ENCODE measurements at places on chromosomes 12 and 14.
A peak's percentile ranks its signal among the peaks of the same experiment; 100 is the strongest.

GRCh38 chr12:65937161-65937641 lies 112.9 kb downstream of the HMGA2 start:
- no peak for DNase-seq

GRCh38 chr14:60064491-60065072 lies 27.1 kb upstream of the PCNX4 start:
- peak; percentile 22 for DNase-seq

- no peak for DNase-seq
Measured at GRCh38 chr14:68919129-68919927, 59.8 kb downstream of the ACTN1 start.

- DNase-seq: no peak
Measured at GRCh38 chr12:69844836-69845235, 19.8 kb downstream of the MYRFL start.

DNA sequence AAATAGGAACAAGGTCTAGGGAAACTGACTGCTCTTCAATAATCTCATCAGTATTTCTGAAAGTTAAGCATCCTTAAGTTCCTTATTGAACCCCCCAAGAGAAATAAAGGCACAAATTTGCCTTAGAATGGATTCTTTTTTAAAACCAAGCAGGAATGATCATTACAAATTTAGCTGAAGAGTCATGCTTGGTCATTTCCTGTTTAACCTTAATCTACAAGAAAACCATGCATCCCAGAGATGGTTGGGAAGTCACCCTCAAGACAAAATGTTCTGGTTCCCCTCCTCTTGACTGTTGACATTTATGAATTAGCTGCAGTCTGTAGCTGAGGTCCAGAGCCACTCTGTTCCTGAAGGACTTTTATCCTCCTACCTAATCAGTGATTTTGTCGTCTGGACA lies 291.8 kb upstream of the G2E3 start:
- DNase-seq: no peak

- peak; percentile 57 for DNase-seq
Measured at GRCh38 chr12:50055831-50056638, 1.4 kb upstream of the ASIC1 start.

DNA sequence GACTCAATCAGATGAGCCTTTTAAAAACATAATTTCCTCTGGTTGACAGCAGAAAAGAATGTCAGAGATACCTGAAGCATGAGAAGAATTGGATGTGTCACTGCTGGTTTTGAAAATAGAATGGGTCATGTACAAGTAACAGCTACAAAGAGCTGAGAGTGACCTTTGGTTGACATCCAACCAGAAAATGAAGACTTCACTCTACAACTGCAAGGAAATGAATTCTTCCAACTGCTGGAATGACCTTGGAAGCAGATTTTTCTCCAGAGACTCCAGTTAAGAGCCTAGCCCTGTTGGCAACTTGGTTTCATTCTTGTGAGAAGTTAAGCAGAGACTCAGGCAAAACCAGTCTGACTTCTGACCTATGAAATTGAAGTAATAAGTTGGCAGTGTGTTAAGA lies 505.9 kb downstream of the SLC16A7 start:
- DNase-seq: no peak

DNA sequence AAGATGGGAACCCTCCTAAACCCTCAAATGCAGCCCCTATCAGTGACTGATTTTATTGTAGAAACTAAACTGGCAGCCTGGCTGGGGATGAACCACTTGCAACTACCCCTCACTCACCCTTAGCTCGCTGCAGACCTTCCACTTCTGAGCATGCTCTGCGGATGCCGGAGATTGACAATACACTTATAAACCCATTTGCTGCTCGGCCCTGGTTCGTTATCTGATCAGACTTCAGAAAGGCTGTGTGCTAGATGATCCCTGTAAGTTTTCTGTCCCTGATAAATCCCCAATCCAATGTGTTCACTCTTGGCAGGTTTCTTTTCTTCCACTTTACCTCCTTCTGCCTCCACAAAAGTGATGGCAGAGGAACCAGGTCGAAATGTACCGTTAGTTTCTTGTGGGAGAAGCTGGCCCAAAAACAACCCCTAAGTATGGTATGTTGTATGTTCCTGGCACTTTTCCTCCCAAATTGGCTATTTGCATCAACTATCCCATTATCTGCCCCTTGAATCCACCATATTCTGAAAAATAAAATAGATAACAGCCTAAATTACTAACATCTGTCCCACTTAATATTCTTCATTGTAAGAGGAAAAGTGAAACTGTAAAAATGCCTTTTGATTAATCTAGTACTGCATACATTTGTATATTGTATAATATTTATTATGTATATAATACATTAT lies 18.8 kb downstream of the RPH3A start:
- DNase-seq: no peak

GRCh38 chr14:60170948-60171347 lies 5.8 kb upstream of the DHRS7 start:
- DNase-seq: no peak

DNA sequence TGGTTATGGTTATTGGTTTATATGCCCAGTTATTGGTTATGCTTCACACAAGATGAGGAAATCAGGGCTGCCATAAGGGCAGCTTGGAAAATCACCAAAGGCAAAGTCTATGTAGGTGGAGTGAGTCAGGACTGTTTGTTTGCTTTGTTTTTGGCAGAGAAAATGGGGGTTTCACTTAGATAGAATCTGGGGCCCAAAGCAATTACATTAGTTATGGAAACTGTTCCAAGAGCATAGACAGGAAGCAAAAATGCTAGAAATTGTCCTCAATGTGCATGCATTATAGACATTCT lies 2.2 kb downstream of the VAMP1 start:
- no peak for DNase-seq

- DNase-seq: no peak
Measured at GRCh38 chr12:112007945-112008344, 5.0 kb downstream of the TMEM116 start.

DNA sequence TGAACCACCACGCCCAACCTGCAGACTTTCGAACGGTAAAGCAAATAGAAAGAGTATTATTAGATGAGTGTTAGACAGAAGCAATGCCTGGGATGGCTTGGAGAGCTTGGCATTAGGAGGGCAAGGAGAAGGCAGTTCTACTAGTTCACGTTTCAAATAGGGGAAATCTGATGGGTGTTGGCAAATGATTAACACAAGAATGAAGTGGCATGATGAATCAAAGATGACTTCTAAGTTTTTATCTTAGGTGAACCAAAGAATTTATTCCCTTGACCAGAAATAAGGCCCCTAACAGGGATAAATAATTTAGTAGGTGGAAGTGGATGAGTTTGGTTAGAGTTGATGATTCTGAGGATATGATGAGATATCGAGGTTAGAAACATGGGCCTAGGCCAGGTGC lies 38.5 kb downstream of the DRAM1 start:
- no peak for DNase-seq

- no peak for DNase-seq
Measured at GRCh38 chr14:44720707-44721106, 213.6 kb upstream of the FSCB start.

DNA sequence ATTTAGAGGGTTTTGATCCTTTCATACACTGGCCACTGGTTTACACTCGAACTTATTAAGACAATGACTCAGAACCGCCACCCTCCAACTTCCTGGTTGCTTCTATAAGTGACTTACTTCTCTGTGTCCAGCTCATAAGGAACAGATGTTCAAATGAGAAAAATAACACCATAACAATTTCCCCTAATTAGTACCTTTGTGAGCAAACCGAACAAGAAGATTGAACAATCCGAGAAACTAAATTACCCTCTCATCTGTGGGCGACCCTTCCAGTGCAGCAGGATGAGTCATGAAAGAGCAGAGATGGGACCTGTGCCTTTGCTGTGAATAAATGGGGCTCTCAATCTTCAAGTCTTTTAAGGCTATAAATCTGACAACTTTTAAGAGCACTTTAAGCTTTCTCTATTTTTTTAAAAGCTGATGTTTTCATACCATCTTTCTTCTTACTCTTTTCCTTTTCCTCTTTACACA lies 146.8 kb upstream of the RASSF8 start:
- DNase-seq: peak; percentile 7

DNA sequence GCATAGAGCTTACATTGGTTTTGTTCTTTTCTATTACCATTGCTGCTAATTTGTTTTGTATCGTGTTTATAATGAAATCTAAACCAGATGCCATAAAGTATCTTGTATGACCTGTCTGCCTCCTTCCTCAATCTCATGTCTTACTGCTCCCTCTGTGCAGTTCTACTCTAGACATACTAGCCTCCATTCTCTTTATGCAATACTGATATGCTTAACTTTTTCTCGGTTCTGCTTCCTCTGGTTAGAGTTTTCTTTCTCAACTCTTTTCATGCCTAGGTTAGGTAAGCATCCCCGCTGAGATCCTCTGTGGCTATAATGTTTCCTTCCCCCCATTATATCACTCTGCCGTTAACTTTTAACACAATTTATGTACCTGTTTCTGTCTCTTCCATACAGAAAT lies 852.3 kb downstream of the TRHDE start:
- DNase-seq: no peak

DNA sequence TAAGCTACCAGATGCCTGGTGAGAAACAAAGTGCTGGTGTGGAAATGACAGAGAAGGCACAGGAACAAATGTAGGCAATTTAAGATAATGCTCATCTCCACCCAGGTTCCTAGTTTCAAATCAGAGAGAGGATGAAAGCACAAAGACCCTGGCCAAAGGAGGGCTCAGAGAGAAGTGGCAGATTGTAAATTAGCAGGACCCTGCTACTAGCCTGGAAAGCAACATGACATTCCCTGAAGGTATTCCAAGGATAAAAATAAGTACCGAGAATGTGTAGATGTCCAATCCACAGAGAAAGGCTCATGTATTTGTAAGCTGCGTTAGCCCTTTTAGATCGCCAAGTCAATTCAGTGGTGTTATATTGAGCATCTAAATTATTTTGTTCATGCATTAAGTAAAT lies 324.0 kb downstream of the TMEM117 start:
- DNase-seq: no peak

GRCh38 chr12:97751704-97752103 lies 289.1 kb downstream of the RMST start:
- no peak for DNase-seq

- DNase-seq: no peak
Measured at GRCh38 chr12:20011200-20011599, 357.1 kb upstream of the PDE3A start.

- DNase-seq: no peak
Measured at GRCh38 chr12:49621651-49622500, 1.5 kb upstream of the PRPF40B start.

All from MM.1S (cell line).